Articular chondrocyte of knee joint (primary cell): ENCODE measurements at places on chromosomes 7 and 10. TPM values are rescaled to one million over a fixed set of nuclear protein-coding genes. Genes with fewer than 3 reads are reported as not detected.

CC2D2B gene
- total RNA-seq = 0.13 and 0.65 TPM in 2 replicates

GGCT gene
- total RNA-seq = 21.5 and 24.0 TPM in 2 replicates

MYO3A gene
- not detected in 2 replicates for total RNA-seq

ADAM8 gene
- total RNA-seq = 0.32 and 0.65 TPM in 2 replicates

C10orf67 gene
- total RNA-seq = not detected in 2 replicates

CDHR3 gene
- total RNA-seq = 5.7 and 7.8 TPM in 2 replicates

CYP3A7 gene
- 0.32 TPM in 1 of 2 replicates, not detected in the other for total RNA-seq

ZNF33A gene
- total RNA-seq = 28.1 and 29.5 TPM in 2 replicates

ABCB1 gene
- total RNA-seq = 0.32 TPM in 1 of 2 replicates, not detected in the other

ITIH2 gene
- 0.11 TPM in 1 of 2 replicates, not detected in the other for total RNA-seq

EIF5AL1 gene
- total RNA-seq = 1.0 and 1.5 TPM in 2 replicates
